PC-3 (cell line): ENCODE measurements at places on chromosomes 12 and 14. TPM values are rescaled to one million over a fixed set of nuclear protein-coding genes. Genes with fewer than 3 reads are reported as not detected.

PLCZ1 gene
- total RNA-seq: not detected in 2 replicates

NTS gene
- total RNA-seq: not detected in 2 replicates

PLBD1 gene
- total RNA-seq: 0.87 and 1.5 TPM in 2 replicates

MYF5 gene
- total RNA-seq: not detected in 2 replicates

PEX5 gene
- 19.4 and 20.0 TPM in 2 replicates for total RNA-seq

ZDHHC22 gene
- 0.15 and 0.81 TPM in 2 replicates for total RNA-seq

CACNA1C gene
- not detected in 2 replicates for total RNA-seq

GDF11 gene
- 7.1 and 17.4 TPM in 2 replicates for total RNA-seq

ACSS3 gene
- not detected in 2 replicates for total RNA-seq

LRRK2 gene
- total RNA-seq: 0.33 TPM in 1 of 2 replicates, not detected in the other

JPH4 gene
- total RNA-seq: not detected in 2 replicates

ATG101 gene
- 110 and 167 TPM in 2 replicates for total RNA-seq

GALNT8 gene
- total RNA-seq: not detected in 2 replicates

DPPA3 gene
- not detected in 2 replicates for total RNA-seq

MANSC4 gene
- total RNA-seq: 1.9 and 4.1 TPM in 2 replicates

DNA sequence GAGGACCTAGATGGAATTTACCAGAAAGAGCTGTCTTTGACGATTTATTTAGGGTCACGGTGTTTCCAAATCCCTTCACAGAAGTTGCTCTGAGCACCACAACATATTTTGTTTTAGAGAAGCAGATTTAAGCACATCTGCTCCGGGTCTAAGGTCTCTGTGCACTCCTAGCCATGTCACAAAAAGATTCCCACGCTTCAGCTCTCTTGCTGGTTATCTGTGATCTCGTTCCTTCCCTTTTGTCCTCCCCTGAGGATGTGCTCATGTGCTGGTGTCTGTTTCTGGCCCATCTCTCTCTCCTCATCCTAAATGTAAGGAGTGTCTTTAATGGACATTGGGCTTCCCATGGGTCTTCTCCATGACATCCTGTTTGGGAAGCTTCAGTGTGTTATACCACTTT, 53.7 kb upstream of the GNPNAT1 start:
- no peak for DNase-seq
- no peak overlapping the region for H3K27ac ChIP-seq
- H3K4me3 ChIP-seq: no peak overlapping the region
- peaks cover 11% of the 10 kb centered on the region for H3K4me1 ChIP-seq
- H3K27me3 ChIP-seq: no peaks in the 10 kb centered on the region

- H3K4me3 ChIP-seq: no peak overlapping the region
- DNase-seq: no peak
- H3K4me1 ChIP-seq: no peaks in the 10 kb centered on the region
- no peaks in the 10 kb centered on the region for H3K36me3 ChIP-seq
- H3K27me3 ChIP-seq: peaks cover 14% of the 10 kb centered on the region
Measured at GRCh38 chr12:7751394-7751793, 4.2 kb upstream of the CLEC4C start.

GRCh38 chr12:96034621-96035282, 635 bp downstream of the LTA4H start:
- H3K4me3 ChIP-seq: peak overlapping the region; percentile 91
- H3K27ac ChIP-seq: 0 out of 2 replicates have a peak overlapping the region, but pooled peaks have one; percentile 15

DNA sequence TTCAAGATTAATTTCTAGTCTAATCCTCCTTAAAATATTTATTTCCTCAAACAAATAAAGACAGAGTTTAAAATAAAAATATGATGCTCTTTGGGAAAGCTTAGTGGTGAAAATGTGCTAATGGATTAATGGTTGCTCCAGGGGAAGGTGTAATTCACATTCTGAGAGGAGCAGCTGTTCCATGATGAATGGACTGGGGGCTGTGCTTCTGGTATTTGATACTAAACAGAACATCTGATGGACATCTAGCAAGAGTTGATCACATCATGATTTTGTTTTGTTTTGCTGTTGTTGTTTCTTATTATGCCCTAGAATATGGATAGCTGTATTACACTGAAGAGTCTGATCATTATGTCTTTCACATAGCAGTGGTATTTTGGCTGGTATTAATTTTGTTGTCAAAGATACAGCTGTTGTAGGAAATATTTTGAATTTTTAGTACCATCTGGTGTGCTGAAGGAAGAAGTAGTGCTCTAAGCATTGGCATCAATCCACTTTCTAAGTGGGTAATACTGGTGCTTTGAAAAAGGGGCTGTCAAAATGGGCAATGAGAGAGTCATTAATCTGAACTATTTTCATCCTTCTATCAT, 296.4 kb downstream of the ADAMTS20 start:
- no peak overlapping the region for H3K4me3 ChIP-seq
- H3K27ac ChIP-seq: no peak overlapping the region
- H3K27me3 ChIP-seq: no peaks in the 10 kb centered on the region
- DNase-seq: no peak
- no peaks in the 10 kb centered on the region for H3K36me3 ChIP-seq

DNA sequence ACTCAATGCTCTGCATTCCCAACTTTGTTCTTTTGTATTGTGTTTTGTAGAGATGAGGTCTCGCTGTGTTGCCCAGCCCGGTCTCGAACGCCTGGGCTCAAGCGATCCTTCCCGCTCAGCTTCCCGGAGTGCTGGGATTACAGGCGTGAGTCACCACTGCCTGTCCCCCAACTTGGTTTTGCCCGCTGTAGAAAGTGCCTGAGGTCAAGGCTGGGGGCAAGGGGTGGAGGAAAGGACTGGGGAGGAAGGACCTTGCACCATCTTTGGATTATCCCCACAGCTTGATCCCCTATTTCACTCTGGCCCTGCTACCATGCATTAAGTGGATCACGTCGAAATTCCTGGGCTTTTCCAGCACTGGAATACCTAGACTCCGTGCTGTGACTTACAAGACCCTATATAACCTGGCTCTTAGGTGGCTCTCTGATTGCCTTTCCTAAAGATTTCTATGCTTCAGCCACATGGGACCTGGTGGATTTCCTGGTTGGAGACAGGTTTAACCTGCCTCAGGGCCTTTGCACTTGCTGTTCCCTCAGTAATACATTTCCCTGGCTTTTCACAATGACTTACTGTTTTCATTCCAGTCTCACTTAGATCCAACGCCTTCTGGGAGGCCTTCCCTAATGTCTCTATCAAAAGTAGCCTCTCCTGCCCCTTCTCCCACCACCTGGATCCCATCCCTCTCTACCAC, 608 bp upstream of the PIANP start:
- no peaks in the 10 kb centered on the region for H3K4me1 ChIP-seq
- no peak overlapping the region for H3K27ac ChIP-seq
- H3K4me3 ChIP-seq: no peak overlapping the region

GRCh38 chr14:24960816-24961215, 89.1 kb downstream of the STXBP6 start:
- H3K36me3 ChIP-seq: no peaks in the 10 kb centered on the region
- DNase-seq: no peak
- H3K27ac ChIP-seq: no peak overlapping the region

GRCh38 chr14:24162093-24162492, 1.0 kb downstream of the IRF9 start:
- DNase-seq: no peak
- H3K36me3 ChIP-seq: peaks cover 18% of the 10 kb centered on the region
- H3K27me3 ChIP-seq: no peaks in the 10 kb centered on the region
- H3K4me1 ChIP-seq: peaks cover 13% of the 10 kb centered on the region

DNA sequence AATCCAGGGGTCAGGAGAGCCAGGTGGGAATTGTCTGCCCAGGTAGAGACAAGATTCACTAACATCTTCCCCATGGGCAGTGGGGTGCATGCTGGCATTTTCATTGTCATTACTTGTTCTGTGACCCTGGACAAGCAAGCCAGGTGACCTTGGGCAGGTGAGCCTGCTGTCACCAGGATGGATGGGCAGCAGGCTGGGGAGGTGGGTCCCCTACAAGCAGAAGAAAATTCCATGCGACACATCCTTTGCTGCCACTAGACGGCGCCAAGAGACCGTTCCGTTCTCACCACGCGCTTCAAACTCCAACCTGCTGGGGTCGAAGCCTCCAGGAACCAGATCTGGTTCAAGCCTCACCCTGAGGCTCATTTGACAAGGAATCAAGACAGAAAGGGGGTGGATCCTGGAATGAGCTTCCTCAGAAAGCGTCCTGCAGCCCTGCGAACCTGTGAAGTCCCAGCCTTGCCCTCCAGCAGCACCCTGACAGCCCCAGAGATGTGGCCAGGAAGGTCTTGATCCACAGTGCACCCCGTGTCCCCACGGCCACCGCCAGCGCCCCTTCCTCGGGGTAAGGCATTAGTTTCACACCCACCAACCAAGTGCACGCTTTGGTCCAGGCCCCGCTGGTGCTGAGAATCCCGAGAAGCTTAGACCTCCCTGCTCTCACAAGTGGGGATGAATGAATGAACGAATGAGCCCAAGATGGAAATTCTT, 3.2 kb upstream of the DYNC1H1 start:
- no peak overlapping the region for H3K4me3 ChIP-seq
- no peaks in the 10 kb centered on the region for H3K27me3 ChIP-seq
- no peaks in the 10 kb centered on the region for H3K36me3 ChIP-seq
- peak; percentile 90 for DNase-seq
- peaks cover 25% of the 10 kb centered on the region for H3K4me1 ChIP-seq
- no peak overlapping the region for H3K27ac ChIP-seq

- H3K27me3 ChIP-seq: peaks cover 48% of the 10 kb centered on the region
- DNase-seq: no peak
- H3K36me3 ChIP-seq: no peaks in the 10 kb centered on the region
- no peak overlapping the region for H3K27ac ChIP-seq
- H3K4me1 ChIP-seq: no peaks in the 10 kb centered on the region
Measured at GRCh38 chr12:65082406-65082805, 38.7 kb downstream of the WIF1 start.

GRCh38 chr12:53174881-53175491, 5.5 kb upstream of the ZNF740 start:
- no peak overlapping the region for H3K4me3 ChIP-seq
- no peaks in the 10 kb centered on the region for H3K36me3 ChIP-seq
- peaks cover 51% of the 10 kb centered on the region for H3K4me1 ChIP-seq
- no peak overlapping the region for H3K27ac ChIP-seq
- H3K27me3 ChIP-seq: no peaks in the 10 kb centered on the region

DNA sequence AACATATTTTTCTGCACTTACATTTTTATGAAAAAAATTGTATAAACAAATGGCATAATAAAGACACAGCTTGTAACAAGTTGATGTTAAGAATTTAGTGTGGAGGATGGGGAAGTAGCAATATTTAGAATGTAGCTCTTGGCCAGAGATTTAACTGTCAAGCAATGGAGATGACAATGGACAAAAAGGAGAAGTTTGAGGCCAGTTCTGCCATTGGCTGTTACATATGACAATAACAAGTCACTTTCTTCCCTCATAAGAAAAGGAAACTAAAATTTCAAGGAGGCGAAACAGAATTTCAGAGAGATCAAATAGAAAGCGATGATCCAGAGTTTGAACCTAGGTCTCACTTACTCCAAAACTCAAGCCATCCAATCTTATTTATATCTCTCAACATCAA, 122.8 kb upstream of the CCDC175 start:
- H3K27me3 ChIP-seq: peaks cover 20% of the 10 kb centered on the region
- no peak for DNase-seq
- H3K4me1 ChIP-seq: no peaks in the 10 kb centered on the region

- no peaks in the 10 kb centered on the region for H3K36me3 ChIP-seq
- no peak overlapping the region for H3K27ac ChIP-seq
- H3K27me3 ChIP-seq: no peaks in the 10 kb centered on the region
- no peak overlapping the region for H3K4me3 ChIP-seq
- DNase-seq: no peak
- no peaks in the 10 kb centered on the region for H3K4me1 ChIP-seq
Measured at GRCh38 chr12:58657190-58657589, 263.1 kb downstream of the LRIG3 start.

- DNase-seq: no peak
- no peaks in the 10 kb centered on the region for H3K4me1 ChIP-seq
- H3K27ac ChIP-seq: no peak overlapping the region
- H3K36me3 ChIP-seq: peaks cover 7% of the 10 kb centered on the region
Measured at GRCh38 chr14:67643713-67644112, 24.0 kb downstream of the ARG2 start.

DNA sequence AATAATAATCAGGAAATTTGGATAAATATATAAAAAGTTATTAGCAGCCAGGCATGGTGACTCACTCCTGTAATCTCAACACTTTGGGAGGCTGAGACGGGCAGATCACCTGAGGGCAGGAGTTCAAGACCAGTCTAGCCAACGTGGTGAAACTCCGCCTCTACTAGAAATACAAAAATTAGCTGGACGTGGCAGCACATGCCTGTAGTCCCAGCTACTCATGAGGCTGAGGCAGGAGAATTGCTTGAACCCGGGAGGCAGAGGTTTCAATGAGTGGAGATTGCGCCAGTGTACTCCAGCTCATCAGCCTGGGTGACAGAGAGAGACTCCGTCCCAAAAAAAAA, 64.5 kb downstream of the SYT1 start:
- H3K27ac ChIP-seq: no peak overlapping the region
- no peak for DNase-seq
- H3K4me3 ChIP-seq: no peak overlapping the region
- no peaks in the 10 kb centered on the region for H3K4me1 ChIP-seq
- no peaks in the 10 kb centered on the region for H3K27me3 ChIP-seq

- no peaks in the 10 kb centered on the region for H3K27me3 ChIP-seq
- no peaks in the 10 kb centered on the region for H3K36me3 ChIP-seq
- no peak for DNase-seq
- H3K4me1 ChIP-seq: 0 out of 2 replicates have a peak, but pooled peaks cover under 1% of the 10 kb centered on the region
Measured at GRCh38 chr14:34965912-34966311, 16.9 kb upstream of the SRP54 start.

DNA sequence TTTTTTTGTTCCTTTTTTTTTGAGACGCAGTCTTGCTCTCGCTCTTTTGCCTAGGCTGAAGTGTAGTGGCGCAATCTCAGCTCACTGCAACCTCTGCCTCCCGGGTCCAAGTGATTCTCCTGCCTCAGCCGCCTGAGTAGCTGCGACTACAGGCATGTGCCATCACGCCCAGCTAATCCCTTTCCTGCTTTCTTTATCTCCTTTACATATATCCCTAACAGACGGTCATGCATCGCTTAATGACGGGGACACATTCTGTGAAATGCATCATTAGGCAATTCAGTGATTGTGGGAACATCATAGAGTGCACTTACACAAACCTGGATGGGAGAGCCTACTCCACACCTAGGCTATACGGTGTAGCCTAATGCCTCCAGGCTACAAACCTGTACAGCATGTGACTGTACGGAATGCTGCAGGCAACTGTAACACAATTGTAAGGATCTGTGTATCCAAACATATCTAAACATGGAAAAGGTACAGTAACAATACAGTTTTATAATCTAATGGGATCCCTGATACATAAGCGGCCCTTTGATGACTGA, 32.8 kb downstream of the NOS1 start:
- no peaks in the 10 kb centered on the region for H3K36me3 ChIP-seq
- peaks cover 42% of the 10 kb centered on the region for H3K27me3 ChIP-seq
- DNase-seq: no peak
- no peak overlapping the region for H3K27ac ChIP-seq

DNA sequence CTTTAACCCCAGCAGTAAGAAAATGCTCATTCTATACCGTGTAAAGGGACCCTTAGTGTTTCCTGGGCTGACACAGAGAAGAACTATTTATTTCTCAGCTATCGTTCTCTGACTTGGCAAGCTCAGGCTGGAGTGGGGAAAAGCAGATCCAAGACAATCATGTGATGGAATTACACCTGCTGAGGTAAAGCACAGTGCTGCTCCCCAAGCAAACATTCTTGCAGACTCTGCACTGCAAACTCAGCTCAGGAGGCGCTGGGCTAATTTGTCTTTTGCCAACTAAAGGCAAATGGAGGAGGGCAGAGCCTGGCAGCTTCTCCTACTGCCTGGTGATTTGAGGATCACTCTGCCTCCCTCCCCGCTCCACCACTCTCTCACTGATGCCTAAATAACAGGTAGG, 57.8 kb upstream of the FUT8 start:
- no peak overlapping the region for H3K4me3 ChIP-seq
- H3K4me1 ChIP-seq: peaks cover 60% of the 10 kb centered on the region
- H3K27ac ChIP-seq: peak overlapping the region; percentile 97
- peak; percentile 29 for DNase-seq
